ENCODE measurements at places on chromosomes 2 and 18. TPM values are rescaled to one million over a fixed set of nuclear protein-coding genes. Genes with fewer than 3 reads are reported as not detected.

PDE6D gene
- total RNA-seq: 18.5 TPM

DNA sequence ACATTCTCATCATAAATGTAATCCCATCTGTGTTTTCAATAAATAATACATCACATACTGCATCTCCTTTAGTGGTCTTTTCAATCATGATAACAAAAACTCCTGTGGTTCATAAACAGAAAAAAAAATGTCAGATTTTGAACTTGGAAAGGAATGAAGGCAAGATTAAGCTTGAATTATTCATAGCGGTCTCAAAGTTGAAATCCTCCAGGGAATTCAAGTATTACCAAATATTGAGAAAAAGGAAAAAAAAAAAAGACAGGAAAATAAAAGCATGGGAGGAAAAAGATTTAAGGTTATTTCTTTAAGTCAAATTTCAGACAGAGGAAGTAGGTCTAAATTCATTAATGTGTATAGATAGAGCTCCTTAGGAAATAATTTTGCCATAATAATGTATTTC lies 92.1 kb downstream of the COLEC12 start:
- ATAC-seq: no peak

GRCh38 chr2:223418604-223419199 lies 183.5 kb downstream of the SCG2 start:
- no peak for ATAC-seq

- no peak for ATAC-seq
These were observed 42.5 kb downstream of the LYPD1 start for GRCh38 chr2:132627536-132627935.

DNA sequence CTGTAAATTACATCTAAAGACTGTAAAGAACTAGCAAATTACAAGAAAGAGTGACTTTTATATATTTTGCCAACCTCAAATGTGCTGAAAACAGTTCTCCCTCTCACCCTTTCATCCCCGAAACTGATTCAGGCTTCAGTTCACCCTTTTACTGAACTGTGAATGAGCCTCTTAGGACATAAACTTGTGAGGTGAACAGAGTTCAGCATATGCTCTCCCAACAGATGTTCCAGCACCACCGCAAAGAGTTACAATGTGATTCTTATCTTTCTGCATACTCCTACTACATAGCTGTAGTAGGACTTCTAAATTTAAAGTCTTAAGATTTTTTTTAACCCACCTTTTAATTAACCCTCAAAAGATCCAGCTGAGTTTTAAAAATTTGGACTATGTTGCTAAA lies 1.2 kb upstream of the ZCCHC2 start:
- no peak for ATAC-seq

SULT1C4 gene
- total RNA-seq: 0.32 TPM

IL36G gene
- total RNA-seq: 27.4 TPM

DNA sequence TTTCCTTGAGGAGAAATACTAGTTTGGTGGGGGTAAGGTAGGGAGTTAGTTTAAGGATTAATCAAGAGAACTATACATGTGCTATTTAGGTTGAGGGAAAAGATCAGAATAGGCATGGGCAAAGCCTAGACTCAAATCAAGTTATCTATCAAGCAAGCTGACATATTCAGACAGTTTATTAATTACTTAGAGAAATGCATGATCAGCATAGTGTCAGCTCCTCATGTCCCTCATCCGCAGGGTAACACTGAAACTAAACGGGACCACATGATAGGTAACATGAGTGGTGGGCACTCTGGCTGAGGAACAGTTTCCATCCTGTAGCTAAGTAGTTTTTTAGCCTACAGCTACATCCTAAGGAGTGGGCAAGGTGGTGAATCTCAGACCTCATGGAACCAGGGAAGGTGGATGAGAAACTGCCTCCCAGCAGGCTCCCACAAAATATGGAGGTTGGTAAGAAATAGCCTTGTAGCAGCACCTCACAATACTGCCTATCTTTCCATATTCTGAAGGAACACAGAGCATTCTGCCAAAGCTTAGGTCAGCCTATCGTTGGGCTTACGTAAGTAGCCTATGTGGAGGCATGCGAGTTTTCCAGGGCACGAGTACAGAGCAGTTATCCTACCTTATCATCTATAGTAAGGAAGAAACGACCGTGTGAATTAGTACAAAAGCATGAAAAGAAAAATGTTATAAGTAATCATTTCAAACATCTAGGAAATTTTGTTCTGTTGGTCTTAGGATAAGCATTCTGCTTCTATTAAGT lies 18.4 kb downstream of the ZC3H6 start:
- ATAC-seq: no peak

Data from esophagus mucosa (tissue), 1 donor.